ENCODE measurements at places on chromosomes 4 and X. TPM values are rescaled to one million over a fixed set of nuclear protein-coding genes. Genes with fewer than 3 reads are reported as not detected.

Gene CCDC160
- not detected for total RNA-seq

Gene GYPB
- total RNA-seq = not detected

Gene SPIN2A
- total RNA-seq = 0.15 TPM

Gene SORCS2
- total RNA-seq = under 0.01 TPM

Gene DIAPH2
- 12.1 TPM for total RNA-seq

Gene BEX1
- total RNA-seq = 6.2 TPM

Gene CXCL8
- total RNA-seq = 5.6 TPM

Gene ATOH1
- total RNA-seq = not detected

Gene WDR44
- 10.4 TPM for total RNA-seq

Gene PGAM4
- total RNA-seq = not detected

Gene AREG
- total RNA-seq = 10.0 TPM

Gene VGLL1
- not detected for total RNA-seq

Gene SLC16A2
- 13.6 TPM for total RNA-seq

Gene ART3
- total RNA-seq = not detected

Gene RTL9
- total RNA-seq = 0.30 TPM

Gene PI4K2B
- total RNA-seq = 19.3 TPM

Gene NDNF
- total RNA-seq = 0.59 TPM

Gene KLF8
- total RNA-seq = 0.59 TPM

Gene RS1
- total RNA-seq = not detected

Gene OPN1MW
- total RNA-seq = not detected

Gene YIPF7
- not detected for total RNA-seq

Gene RAI2
- total RNA-seq = 1.0 TPM

Gene GAGE12E
- total RNA-seq = not detected

Gene AFF2
- 0.17 TPM for total RNA-seq

Gene SMIM43
- 0.59 TPM for total RNA-seq

Gene TXK
- not detected for total RNA-seq

Gene ERAS
- total RNA-seq = not detected

Gene ZGRF1
- 7.7 TPM for total RNA-seq

Gene RENBP
- 0.84 TPM for total RNA-seq

Gene NFKB1
- total RNA-seq = 18.3 TPM

Gene MAGEA8
- not detected for total RNA-seq

Gene CPLX1
- not detected for total RNA-seq

Gene GPR34
- total RNA-seq = not detected

Gene CHRDL1
- total RNA-seq = 0.67 TPM

Gene NLRP2B
- total RNA-seq = not detected

Gene MTHFD2L
- 4.9 TPM for total RNA-seq

Gene TLR10
- total RNA-seq = not detected

Gene DCHS2
- under 0.01 TPM for total RNA-seq

Gene CFAP99
- not detected for total RNA-seq

Gene MAOB
- 0.17 TPM for total RNA-seq

Gene TMEM47
- total RNA-seq = 25.7 TPM

Gene VSIG4
- not detected for total RNA-seq

Gene GRIA3
- total RNA-seq = not detected

Gene HUWE1
- 54.3 TPM for total RNA-seq

Gene EREG
- total RNA-seq = 5.9 TPM

Gene CRMP1
- 2.1 TPM for total RNA-seq

All from bronchus fibroblast of lung (primary cell).